ENCODE measurements at places on chromosomes 16 and 17.

- DNase-seq = peak; percentile 27
Observed at GRCh38 chr16:80997139-80997798, 9.4 kb downstream of the CMC2 start.

GRCh38 chr17:73715769-73716168 is 71.5 kb upstream of the SDK2 start:
- no peak for DNase-seq

DNA sequence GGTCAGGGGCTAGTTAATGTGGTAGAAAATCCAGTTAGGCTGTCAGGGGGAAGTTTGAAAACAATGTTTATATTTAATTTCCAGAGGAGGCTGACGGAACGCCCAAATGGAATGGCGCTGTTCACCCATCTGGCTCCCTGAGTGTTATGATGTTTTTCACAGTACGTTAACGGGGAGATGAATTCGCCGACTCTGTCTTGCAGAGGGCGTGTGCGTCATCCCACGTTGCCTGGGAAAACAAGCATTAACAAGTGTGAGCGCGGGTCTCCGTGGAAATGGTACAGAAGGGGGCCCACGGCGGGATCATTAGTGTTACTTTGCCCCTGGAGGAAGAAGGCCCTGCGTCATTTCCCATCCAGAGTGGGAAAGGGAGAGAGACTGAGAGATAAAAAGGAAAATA is 29.6 kb downstream of the RGS9 start:
- DNase-seq = no peak

DNA sequence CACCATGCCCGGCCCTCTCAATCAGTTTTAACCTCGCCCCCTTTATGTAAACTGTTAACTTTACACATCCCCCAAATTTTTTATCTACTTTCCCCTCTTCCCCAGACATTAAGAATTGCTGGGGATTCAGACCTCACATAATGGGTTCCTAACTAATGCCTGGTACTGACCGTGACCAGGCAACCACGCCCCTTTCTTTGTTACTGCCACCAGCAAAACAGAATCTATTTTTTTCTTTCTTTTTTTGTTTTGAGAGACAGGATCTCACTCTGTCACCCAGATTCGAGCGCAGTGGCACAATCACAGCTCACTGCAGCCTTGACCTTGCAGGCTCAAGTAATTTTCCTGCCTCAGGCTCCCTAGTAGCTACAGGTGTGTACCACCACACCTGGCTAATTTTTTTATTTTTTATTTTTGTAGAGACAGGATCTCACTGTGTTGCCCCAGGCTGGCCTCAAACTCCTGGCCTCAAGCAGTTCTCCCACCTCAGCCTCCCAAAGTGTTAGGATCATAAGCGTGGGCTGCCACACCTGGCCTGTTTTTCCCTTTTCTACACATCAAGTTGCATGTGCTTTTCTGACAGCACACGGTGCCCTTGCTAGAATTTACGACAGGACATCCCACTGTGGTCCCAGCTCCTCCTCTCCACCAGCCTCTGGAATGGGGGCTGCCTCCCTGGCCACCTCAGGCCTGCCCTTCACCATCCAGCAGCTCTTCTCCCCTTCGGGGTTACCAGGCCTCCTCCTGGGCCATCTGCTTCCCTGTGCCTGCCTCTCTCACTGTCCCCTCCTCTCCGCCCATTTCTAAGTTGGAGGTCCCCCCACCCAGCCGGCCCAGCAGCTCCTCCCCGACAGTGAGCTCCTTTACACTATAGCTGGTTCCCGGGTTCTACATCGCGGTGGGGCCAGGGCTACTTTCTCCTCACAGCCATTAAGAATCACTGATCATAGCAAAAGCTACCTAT is 10.8 kb downstream of the CPNE2 start:
- no peak for DNase-seq

GRCh38 chr16:11649276-11649675 is 19.0 kb upstream of the SNN start:
- DNase-seq = no peak

DNA sequence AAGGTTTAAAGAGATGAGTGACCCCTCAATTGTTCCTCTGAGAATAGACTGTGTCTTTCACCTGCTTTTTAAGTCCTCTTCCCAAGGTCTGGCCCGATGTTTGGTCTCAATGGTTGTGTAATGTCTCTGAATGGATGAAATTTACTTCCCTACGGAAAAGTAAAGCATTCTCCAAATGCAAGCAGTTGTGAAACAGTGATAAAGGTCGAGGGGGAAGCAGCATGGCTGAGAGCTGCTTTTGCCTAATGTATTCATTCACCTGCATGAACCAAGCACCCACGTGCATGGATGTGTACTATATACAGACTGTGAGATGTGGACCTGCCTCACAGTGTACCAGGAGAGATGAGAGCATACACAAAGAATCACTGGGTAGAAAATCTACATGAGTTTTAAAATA is 11.4 kb downstream of the MRPS23 start:
- DNase-seq = no peak

DNA sequence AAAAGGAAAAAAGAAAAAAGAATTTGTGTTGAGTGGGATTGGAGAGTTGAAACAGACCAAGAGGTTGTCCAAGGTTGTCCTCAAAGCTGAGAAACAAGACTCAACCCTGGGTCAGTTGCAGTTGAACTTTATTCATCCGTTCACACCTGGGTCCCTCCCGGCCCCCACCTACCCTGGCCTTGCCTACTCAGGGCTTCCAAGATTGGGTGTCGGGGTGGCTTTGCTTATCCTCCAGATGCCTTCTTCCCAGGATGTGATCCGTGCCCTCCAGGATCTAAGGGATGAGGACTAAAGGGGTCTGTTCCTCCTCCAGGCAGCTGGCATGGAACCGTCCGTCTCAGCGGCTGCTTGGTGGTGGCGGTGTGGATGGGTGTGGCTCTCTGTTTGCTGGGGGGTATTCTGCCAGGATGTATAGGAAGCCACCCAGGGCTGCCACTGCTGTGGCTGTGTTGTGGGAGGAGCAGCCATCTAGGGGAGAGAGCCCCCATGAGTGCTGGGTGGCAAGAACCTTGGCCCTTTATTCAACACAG is 10.3 kb upstream of the NAGPA start:
- no peak for DNase-seq

GRCh38 chr16:78640886-78641285 is 541.4 kb downstream of the WWOX start:
- no peak for DNase-seq

DNA sequence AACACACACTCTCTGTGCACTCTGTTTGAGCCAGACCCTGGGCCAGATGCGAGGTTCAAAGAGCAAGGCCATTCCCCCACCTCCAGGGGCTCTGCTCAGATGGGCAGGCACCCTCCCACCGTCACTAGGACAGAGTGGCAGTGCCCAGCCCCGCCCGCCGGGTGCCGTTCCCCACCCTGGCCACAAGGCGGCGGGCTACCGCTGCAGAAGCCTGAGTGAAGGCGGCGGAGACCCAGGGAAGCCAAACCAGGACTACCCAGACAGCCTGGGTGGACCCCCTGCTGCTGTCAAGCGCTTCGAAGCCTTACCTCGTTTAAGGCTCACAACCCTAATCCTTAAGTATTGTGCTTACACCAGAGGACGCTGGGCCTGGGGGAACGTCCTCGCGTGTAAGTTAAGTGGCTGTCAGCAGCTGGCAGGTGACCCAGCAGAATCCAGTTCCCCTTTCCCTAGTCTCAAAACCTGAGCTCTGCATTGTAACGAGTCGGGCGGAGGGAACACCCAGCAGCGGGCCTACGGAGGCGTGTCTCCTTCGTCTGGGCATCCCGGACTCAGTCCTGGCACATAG is 4.5 kb downstream of the ARHGAP27 start:
- DNase-seq = peak; percentile 80

DNA sequence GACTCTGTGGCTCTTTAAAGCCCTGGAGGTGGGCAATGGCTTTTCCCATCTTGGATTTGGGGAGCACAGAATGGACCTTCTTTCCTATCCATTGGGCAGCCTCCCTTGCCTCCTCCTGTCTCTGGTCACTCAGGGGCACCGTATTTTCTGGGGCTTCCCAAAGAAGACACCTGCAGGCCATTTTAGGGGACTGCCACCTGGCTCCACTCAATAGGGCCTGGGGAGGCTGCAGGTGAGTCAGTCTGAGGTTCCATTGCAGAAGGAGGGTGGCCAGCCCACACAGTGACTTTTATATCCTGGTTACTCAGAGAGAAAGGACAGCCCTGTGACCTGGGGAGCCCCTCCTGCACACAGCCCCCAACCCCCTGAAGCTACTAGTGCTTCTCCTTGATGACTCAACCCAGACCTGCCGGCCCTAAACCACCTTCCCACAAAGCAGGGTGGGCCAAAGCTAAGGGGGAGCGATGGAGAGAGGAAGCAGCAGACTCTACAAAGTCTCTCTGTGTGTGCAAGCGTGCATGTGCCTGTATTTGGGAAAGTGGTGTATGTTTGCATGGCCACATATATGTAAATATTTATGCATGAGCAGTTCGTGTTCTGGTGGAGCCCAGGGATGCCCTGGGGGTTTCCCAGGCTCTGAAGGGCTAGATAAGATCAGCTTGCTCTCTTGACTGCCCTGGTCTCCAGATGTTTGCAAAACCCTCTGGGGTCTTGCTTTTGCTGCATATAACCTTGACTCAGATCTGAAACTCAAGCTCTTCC is 5.0 kb downstream of the CX3CL1 start:
- DNase-seq = no peak

DNA sequence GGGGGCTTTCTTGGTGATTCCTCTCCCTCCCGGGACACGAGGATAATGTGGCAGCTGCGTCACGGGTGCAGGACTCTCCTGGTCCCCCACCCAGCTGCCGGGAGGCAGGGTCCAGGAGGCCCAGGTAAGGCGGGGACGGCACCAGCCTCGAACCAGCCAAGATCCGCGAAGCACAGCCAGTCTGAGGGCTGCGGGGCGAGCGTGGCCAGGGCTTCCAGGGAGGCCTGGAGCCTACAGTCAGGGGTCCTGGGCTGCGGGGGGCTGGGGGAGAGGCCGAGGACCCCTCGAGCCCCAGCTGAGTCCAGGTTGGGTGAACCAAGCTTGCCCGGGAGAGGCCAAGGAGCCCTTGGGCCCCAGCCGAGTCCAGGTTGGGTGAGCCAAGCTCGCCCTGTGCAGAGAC is 10.0 kb downstream of the TPSD1 start:
- no peak for DNase-seq

- DNase-seq = peak; percentile 3
Observed at GRCh38 chr17:71033336-71033735, 864.0 kb downstream of the KCNJ2 start.

DNA sequence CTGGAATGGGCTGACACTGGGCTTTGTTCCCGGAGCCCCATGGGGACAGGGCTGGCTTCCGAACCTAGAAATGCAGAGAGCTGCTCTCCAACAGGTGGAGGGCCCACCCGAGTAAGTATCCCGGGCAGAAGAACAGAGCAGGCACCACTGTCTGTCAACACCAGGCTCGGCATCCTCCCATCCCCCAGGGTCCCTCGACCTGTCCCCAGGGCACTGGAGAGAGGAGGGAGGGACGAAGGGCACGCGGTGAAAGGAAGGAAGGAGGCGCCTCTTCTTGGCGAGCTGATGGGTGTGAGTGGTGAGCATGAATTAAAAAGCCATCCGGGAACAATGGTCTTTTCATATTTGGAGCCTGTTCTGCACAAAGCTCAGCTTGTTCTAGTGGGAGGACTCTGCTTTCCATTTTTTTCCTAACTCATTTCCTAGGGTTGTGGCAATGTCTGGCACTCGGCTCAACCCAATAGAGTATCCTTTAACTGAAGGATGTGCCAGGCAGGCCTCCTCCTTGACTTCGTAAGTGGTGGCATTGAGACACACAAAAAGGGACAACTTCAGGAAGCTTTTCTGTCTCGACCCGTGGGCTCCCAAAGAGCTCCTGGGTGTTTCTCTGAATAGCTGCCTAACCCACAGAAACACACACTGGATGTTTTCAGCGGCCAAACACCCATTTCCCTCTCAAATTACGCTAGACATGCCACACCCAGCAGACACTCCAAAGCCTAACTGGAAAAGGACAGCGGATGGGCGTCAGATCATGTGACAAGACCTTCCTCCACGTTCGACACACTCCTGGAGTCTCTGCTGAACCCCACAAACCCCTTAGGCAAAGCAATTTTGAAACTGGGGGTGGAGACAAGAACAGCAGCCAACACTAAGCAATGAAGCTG is 47.7 kb downstream of the ZFHX3 start:
- peak; percentile 65 for DNase-seq

DNA sequence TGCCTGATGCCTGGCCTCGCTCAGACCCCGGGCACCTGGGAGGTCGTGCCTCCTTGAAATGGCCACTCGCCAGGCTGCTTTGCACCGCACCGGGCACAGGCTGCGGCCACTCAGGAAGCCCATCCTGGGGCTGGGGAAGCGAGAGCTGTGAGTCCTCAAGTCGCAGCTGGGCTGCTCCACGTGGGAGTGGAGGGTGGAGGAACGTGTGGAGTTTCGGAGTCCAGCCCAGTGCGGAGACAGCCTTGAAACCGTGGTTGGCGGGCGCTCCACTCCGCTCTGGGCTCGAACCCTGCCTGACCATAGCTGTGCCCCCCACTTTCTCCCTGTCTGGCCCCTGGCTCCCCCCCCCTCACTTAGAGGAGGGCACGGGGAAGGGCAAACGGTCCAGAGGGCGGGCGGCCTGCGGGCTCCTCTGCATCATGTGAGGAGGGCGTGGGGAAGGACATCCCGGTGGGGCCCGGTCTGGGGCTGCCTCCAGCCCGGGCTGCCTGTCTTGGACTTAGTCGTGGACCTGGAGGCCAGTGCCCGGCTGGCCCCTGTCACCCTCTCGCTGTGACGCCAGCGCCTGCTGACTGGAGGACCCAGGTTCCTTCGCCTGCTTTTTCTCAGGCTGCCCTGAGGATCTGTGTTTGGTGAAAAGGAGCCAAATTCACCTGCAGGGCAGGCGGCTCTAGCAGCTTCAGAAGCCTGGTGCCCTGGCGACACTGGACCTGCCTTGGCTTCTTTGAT is 2.5 kb downstream of the UBE2I start:
- DNase-seq = no peak

GRCh38 chr17:66830451-66830850 is 4.5 kb upstream of the CACNG5 start:
- peak; percentile 89 for DNase-seq
